Stimulated activated CD4-positive, alpha-beta T cell treated with anti-CD3 and anti-CD28 coated beads, Interleukin-1b, Interleukin-23, amount 100 ng/mL, for 1 hour (primary cell): ENCODE measurements at places on chromosomes 2 and 18.

DNA sequence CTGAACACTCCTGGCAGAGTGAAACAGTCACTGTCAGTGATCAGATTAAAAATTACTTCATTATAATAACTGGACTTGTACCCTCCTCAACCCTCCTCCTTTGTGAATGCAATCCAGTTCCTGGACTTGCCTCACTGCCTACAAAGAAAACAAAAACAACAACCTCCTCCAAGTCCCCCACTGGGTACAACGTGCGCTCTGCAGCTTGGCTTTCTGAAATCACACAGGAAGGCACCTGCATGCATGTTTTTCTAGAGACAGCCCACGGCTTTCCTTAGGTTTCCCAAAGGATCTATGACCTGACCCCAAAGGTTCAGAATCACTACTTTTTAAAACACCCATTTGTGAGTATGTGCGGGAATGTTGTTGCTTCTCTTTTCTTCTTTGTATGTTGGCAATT, 61.4 kb upstream of the TUBA3E start:
- no peak for DNase-seq

GRCh38 chr2:128358941-128359731, 40.5 kb upstream of the HS6ST1 start:
- DNase-seq, result no peak

DNA sequence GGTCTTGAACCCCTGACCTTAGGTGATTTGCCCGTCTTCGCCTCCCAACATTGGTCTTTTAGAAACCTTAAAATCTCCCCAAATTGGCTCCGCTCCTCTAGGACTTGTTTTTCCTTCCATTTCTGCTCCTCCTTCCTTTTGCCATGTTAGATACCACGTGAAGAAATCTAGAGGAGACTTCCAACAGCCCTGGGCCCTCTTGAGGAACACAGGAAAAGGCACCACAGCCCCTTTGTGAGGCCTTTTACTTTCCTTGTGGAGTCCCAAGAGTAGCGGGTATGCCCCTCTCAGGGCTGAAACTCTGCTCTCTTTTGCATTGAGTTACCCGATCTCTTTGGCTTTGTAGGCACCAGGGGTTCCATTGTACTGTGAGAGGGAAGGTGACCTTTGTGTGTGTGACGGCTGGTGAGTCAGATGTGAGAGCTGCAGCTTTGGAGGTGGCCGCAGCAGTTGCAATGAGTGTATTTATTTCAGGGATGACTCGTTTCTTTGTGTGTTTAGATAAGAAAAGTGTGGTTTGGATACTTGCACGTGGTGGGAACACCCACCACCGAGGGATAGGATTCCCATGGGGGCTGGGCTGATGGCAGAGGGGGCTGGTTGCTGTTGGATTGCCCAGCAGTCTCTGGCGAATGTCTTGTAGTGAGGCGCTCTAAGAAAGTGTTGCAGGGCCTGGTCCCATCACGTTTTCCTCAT, 218.4 kb upstream of the HS6ST1 start:
- no peak for DNase-seq

DNA sequence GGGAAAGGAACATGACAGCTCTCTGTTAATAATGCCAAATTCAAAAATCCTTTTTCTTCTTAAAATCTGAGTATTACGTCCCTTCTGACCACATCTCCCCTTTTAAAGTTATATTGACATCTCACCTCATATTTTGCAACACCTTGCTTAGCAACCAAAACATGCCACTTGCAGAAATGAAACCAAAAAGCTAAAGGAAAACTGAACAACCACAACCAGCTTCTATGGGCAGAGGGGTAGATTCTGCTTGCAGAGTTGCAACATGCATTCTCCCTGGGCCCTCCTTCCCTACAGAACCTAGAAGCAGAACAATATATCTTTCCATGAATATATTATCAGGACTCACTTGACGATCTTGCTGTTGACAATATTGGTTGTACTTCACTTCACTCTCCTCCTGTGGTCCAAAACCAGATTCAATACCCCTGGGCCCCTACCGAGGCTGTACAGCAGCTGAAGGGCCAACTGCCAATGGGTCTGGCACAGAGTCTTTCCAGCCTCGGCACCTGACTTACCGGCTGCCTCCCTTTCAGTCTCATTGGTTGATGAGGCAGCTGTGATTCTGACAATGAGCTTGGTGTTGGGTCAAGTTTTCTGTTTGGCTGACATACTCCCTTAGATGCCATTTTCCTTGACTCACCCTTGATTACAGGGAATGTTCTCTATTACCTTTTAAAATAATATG, 616.6 kb downstream of the ZEB2 start:
- no peak for DNase-seq

DNA sequence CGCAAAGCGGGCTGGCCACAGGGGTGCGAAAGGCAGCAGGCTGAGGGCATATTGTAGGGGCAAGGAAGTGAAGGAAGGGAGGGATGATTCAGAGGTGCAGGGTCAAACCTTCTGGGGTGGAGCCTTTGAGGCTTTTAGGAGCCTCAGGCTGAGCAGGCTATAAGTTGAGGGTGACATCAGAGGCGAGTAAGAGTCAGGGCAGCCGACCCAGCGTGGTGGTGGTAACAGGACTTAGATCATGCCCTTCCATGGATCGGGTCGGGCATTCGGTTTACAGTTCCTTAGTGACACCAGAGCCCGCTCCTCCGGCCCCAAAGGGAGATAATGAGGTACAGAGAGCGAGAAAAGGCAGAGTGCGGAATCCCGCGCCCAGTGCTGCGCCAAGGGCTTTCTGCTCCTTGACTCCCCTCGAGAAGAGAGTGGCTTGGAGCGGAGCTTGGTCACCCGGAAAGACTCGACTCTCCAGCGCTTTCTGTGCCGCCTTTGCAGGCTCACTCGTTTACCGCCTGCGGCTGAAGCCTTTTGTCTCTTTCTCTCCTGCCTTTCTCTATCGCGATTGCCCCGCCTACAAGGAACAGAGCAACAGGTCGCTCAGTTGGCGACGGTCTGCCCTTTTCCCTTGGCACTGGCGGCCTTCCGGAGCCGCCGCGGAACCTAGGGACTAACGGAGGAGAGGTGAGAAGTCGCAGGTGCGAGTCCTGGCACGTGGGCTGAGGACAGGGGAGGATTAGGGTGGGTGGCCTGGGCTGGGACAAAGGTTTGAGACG, 720 bp downstream of the LBX2 start:
- no peak for DNase-seq

- no peak for DNase-seq
Measured at GRCh38 chr2:14524803-14525080, 107.8 kb upstream of the LRATD1 start.

DNA sequence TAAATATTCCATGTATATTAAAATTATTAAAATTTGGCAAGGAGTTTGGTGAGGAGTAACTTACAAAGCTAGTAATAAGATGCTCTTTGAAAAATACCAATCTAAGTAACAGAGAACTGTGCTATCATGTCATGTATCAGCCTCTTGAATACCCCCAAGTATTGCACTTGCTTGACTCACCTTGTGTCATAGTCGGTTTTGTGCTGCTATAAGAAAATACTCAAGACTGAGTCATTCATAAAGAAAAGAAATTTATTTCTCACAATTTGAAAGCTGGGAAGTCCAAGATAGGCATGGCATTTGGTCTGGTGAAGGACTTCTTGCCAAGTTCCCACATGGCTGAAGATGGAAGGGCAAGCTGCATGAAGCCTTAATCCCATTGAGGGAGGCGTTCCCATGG, 179.2 kb downstream of the MEMO1 start:
- DNase-seq, result no peak

GRCh38 chr2:29718076-29718686, 203.2 kb downstream of the ALK start:
- DNase-seq, result no peak
